Endodermal cell (in vitro differentiated cells): ENCODE measurements at places on chromosomes 5 and 9. TPM values are rescaled to one million over a fixed set of nuclear protein-coding genes. Genes with fewer than 3 reads are reported as not detected.
A peak's percentile ranks its signal among the peaks of the same experiment; 100 is the strongest.

MYMK gene
- total RNA-seq: not detected in 2 replicates

CARD9 gene
- 0.23 to 0.38 TPM (median 0.35 TPM) in 3 replicates for total RNA-seq

GCNT4 gene
- 1.1 to 4.2 TPM (median 4.2 TPM) in 3 replicates for total RNA-seq

DNA sequence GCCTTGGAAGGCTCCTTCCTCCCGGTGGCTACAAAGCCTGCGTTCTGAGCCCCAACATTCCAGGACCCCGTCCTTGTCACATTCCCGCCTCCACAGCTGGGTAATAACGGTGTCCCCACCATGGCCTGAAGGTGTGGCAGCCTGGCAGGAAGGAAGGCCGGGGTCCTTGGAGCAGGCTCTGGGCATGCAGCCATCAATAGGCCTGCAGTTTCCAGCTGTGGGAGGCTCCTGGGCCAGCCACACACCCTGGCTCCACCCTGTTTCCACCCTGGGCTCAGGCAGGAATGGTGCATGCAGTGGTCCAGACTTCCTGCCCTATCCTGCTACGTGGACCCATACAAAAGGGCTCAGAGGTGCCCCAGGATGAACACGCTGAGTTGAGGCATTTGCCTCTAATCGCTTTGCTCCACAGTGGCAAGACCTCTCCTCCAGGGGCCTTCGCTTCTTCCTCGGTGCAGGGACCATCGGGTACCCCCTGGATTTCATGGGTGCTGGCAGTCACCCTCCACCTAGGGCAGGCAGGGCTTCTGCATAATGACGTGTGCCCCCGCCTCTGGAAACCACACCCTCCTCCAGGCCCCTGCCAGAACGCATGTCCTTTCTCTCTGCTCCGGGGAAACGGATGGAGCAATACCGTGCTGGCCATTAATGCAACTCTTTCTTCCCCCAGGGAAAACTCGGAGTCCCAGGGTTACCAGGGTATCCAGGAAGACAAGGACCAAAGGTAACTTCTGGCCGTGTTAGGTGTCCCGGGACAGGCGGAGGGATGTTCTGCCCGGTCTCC is 95.1 kb upstream of the FCN2 start:
- H3K27me3 ChIP-seq: no peaks in the 10 kb centered on the region
- H3K27ac ChIP-seq: no peak overlapping the region
- no peaks in the 10 kb centered on the region for H3K36me3 ChIP-seq
- H3K4me1 ChIP-seq: no peaks in the 10 kb centered on the region
- H3K4me3 ChIP-seq: no peak overlapping the region
- no peak for DNase-seq

DNA sequence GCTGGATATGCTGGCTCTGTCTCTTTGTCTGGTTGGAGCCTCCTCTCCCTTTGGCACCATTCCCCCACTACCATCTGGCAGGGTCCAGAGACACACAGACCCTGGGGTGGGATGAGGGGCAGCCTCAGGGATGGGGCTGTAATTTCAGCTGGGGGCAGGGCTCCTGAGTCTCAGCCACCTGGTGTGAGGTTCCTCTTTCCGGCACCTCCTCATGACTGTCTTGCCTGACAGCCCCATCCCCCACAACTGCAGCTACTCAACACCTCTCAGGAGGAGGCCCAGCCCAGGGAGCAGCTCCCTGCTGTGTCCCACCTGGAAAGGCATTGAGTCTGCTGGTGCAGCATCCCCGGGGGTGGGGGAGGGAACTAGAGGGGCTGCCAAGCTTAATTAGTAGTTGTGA is 11.7 kb upstream of the RPS14 start:
- peak; percentile 73 for DNase-seq
- H3K4me3 ChIP-seq: no peak overlapping the region
- H3K27ac ChIP-seq: no peak overlapping the region
- no peaks in the 10 kb centered on the region for H3K27me3 ChIP-seq
- no peaks in the 10 kb centered on the region for H3K36me3 ChIP-seq

DNA sequence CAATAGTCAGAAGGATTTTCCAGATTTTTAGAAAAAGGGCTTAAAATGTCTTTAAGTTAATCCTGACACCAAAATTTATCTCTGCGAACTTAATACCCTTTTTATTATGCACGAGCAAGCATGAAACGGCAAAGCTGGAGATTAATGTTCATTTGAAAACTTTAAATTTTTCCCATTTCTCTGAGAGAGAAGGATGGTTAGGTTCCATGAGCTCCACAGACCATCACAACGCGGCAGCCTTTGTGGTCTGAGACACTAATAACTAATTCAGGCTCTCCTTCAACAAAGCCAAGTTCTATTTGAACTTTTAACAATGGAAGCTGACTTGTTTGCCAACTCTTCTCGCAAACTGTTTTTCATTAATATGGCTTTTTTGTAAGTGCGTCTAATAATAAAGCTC is 94.7 kb downstream of the MYO10 start:
- peaks cover 50% of the 10 kb centered on the region for H3K36me3 ChIP-seq
- no peaks in the 10 kb centered on the region for H3K27me3 ChIP-seq
- no peak overlapping the region for H3K4me3 ChIP-seq
- no peak for DNase-seq

DNA sequence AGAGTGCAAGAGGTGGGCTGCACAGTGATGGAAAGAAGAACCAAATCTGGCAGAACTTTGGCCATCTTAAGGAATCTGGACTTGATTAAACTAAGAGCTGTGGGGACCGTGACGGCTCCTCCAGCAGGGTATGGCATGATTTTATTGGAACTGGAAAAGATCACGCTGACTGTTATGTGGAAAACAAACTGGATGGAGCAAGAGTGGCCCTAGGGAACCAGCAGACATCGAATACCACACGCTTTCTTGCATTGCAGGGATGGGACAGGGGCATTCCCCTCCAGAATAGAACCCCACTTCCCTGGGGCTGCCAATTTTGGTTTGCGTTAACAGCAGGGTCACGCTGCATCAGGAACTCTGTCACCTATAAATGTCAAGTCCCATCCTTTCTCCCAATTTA is 38.8 kb downstream of the INSYN2B start:
- no peaks in the 10 kb centered on the region for H3K4me1 ChIP-seq
- no peak overlapping the region for H3K27ac ChIP-seq
- no peaks in the 10 kb centered on the region for H3K27me3 ChIP-seq
- H3K36me3 ChIP-seq: no peaks in the 10 kb centered on the region

- no peak overlapping the region for H3K27ac ChIP-seq
- H3K4me1 ChIP-seq: no peaks in the 10 kb centered on the region
- no peaks in the 10 kb centered on the region for H3K36me3 ChIP-seq
- H3K27me3 ChIP-seq: no peaks in the 10 kb centered on the region
- peak; percentile 49 for DNase-seq
Observed at GRCh38 chr5:107687937-107688336, 17.2 kb upstream of the EFNA5 start.

DNA sequence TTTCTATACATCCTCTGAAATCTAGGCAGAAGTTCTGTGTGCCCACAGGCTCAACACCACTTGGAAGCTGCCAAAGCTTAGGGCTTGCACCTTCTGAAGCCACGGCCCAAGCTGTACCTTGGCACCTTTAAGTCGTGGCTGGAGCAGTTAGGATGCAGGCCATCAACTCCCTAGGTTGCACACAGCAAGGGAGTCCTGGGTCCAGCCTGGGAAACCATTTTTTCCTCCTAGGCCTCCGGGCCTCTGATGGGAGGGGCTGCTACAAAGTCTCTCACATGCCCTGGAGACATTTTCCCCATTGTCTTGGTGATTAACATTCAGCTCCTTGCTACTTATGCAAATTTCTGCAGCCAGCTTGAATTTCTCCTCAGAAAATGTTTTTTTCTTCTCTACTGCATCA is 15.5 kb upstream of the PLK2 start:
- H3K36me3 ChIP-seq: no peaks in the 10 kb centered on the region
- no peak for DNase-seq
- H3K27me3 ChIP-seq: no peaks in the 10 kb centered on the region
- H3K4me1 ChIP-seq: no peaks in the 10 kb centered on the region
- peak overlapping the region; percentile 47 for H3K4me3 ChIP-seq

DNA sequence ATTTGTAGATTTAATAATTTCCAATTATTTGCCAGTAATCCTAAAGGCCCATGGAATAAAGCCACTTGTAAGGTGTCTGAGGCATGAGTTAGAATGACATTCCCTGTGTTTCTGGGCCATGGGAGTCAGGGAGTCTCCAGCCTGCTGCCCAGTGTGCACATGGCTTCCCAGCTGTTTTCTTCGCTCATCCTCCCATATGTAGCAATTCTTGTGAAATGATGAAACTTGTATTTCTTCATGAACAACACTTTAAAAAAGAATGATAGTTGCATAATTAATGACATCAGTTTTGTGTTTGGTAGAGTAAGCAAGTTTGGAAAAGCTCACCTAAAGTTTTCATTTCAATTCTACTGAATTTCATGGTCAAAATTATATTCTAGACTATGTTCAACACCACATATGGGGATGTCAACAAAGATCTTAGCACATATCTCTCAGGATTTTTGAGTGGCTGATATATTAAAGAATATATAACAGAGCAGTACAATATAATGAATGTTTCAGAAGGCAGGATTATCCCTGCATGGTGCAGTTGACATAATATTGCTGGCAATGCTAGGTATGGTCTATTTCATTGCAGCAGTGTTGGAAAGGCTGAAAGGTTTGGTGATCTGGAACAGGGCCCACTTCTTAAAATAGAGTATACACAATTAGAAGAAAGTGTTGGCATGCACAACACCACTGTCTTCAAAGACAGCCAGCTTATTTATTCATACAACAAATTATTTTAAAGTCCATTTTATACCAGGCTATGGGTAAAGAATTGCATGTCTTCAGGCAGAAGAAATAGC is 44.7 kb downstream of the GRIN3A start:
- no peaks in the 10 kb centered on the region for H3K36me3 ChIP-seq
- H3K4me3 ChIP-seq: no peak overlapping the region
- no peaks in the 10 kb centered on the region for H3K27me3 ChIP-seq

GRCh38 chr5:35659556-35659955 is 41.9 kb downstream of the SPEF2 start:
- peaks cover 3% of the 10 kb centered on the region for H3K4me1 ChIP-seq
- no peaks in the 10 kb centered on the region for H3K36me3 ChIP-seq
- no peak overlapping the region for H3K27ac ChIP-seq
- DNase-seq: no peak
- H3K27me3 ChIP-seq: no peaks in the 10 kb centered on the region

DNA sequence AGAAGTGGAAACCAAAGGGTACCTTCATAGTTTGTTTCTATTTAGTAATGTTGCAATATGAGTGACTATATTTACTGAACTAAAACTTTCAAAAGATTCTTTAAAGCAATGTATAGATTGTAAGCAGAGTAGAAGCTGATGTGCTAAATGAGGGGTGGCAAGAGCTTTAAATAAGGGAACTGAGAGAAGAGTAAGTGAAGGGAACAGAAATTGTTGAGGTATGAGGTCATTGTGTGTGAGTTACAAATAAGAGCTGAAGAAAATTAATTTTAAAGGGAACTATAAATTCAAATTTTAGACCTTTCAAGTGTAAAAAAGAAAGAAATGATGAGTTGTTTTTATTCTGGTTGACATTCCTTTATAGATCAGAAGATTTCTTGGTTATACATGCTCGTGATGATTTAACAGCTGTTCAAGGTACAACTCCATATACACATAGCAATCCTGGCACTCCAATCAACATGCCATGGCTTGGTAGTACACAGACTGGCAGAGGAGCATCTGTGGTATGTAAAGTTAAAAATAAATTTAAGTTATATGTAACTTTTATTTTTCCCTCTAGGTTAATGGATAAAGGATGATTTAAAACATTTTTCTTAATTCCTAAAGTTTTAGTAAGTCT is 135.1 kb upstream of the TNFAIP8 start:
- no peaks in the 10 kb centered on the region for H3K4me1 ChIP-seq
- H3K4me3 ChIP-seq: no peak overlapping the region
- H3K36me3 ChIP-seq: peaks cover 51% of the 10 kb centered on the region
- DNase-seq: no peak
- H3K27ac ChIP-seq: no peak overlapping the region
- H3K27me3 ChIP-seq: no peaks in the 10 kb centered on the region

GRCh38 chr5:34656001-34656699 is at the start of gene RAI14:
RAI14 (plus strand) TSS chr5:34656328; CDS start chr5:34686920, 30,592 bp downstream.
- peak within 1 kb of the TSS; percentile 83 for H3K27ac ChIP-seq
- H3K4me3 ChIP-seq: peak within 1 kb of the TSS; percentile 87
- peaks cover 7% of the 10 kb centered on the region for H3K36me3 ChIP-seq
- peak; percentile 93 for DNase-seq
- H3K4me1 ChIP-seq: no peaks in the 10 kb centered on the region
- no peaks in the 10 kb centered on the region for H3K27me3 ChIP-seq

DNA sequence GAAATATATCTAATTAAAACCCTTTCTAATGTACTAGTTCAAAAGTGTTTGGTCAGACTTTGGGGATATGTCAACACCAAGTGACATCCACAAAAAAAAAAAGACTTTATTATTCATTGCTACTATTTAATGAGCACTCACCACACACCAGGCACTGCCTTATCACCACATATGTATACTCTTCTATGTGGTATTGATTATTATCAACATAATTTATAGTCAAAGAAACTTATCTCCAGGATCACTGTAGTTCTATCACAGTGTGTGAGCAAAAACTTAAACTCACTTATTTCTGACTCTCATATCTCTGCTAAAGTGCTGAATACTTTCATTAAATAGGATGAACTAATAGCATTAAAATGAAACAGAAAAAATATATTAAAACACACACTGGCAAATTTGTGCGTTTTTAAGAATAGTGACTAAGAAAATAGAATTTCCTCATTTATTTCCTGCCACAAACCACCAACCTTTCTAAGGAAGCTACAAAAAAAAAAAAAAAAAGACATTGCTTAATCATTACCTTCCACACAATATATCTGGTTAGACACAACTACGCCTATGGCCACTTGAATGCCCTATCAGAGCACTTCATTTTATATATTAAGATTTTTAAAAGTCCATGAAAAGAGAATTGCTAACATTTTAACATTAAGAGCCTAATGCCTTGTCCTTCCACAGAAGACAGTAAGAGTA is 12.8 kb downstream of the SLCO4C1 start:
- no peak overlapping the region for H3K4me3 ChIP-seq
- no peaks in the 10 kb centered on the region for H3K27me3 ChIP-seq
- H3K36me3 ChIP-seq: no peaks in the 10 kb centered on the region

GRCh38 chr5:15526413-15526812 is 26.4 kb downstream of the FBXL7 start:
- no peak overlapping the region for H3K27ac ChIP-seq
- no peaks in the 10 kb centered on the region for H3K27me3 ChIP-seq
- no peaks in the 10 kb centered on the region for H3K4me1 ChIP-seq
- no peak for DNase-seq

DNA sequence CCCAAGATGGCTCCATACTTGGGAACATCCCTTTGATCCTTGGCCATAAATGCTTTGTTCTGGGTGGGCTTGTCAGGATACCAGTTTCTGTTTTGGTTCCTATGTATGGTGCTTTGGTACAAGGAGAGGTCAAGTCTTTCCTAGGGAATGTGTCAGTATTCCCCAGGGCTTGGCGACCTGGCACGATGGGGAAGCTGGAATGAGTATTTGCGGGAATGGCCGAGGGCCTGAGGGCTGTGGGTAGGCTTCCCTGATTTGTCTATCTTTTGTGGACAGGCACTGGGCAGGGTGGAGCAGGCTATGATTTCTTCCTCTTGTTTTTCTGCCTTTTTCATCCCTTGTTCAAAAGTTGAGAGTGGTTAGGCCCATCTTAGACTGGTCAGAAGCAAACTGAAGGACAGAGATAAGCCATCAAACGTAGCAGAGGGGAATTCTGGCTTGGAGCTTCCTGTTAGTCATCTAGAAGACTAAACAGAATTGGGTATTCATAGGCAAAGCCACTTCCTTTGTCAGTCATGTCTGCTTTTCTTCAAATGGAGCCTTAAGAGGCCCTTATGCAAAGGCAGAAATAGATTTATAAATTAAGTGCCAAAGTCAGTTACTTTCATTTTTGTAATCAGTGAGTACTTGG is 13.7 kb downstream of the DOCK2 start:
- H3K36me3 ChIP-seq: no peaks in the 10 kb centered on the region
- H3K4me1 ChIP-seq: peaks cover 3% of the 10 kb centered on the region
- H3K27me3 ChIP-seq: no peaks in the 10 kb centered on the region
- no peak overlapping the region for H3K27ac ChIP-seq
- no peak for DNase-seq

- no peak overlapping the region for H3K4me3 ChIP-seq
- H3K27ac ChIP-seq: peak overlapping the region; percentile 3
- H3K4me1 ChIP-seq: peaks cover 3% of the 10 kb centered on the region
- DNase-seq: peak; percentile 55
Observed at GRCh38 chr5:64502196-64502595, 3.6 kb upstream of the RGS7BP start.
